ENCODE measurements at places on chromosomes 3 and 15.

DNA sequence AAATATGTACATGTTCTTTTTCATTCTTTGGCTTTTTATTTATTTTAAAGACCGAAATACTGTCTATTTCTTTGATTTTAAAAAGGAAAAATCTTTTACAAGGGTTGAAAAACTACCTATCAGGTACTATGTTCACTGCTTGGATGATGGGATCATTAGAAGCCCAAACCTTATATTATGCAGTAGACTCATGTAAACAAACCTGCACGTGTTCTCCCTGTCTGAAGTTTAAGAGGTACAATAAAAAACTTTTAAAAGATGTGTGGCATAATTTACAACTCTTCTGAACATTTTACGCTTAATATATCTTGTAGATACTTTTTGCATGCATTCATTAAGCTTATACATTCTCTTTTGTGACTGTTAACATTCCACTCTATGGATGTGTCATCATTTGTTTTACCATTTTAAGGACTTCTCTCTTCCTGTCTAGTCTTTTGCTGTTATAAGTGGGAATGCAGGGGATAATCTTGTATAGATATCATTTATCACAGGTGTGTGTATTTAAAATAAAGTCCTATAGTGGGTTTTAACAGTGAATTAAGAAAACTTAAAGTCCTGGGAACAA, 6.2 kb downstream of the MGA start:
- DNase-seq = no peak

DNA sequence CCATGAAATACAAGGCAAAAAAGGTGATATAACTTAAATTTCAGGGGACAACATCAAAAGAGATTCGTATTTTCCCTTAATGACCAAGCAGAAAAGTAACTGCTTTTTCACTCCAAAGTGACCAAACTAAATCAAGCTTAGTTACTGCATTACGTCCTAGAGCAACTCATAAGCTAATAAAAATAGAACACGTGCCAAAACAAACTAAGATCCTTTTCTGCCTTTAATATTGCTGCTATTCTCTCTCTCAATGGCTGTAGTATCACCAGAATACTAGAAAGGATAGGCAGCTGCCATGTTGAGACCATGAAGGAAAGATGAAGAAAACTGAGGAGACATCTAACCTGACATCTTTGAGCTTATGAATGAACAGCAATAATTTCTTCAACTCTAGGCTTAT, 43.3 kb downstream of the UBXN7 start:
- no peak for DNase-seq

DNA sequence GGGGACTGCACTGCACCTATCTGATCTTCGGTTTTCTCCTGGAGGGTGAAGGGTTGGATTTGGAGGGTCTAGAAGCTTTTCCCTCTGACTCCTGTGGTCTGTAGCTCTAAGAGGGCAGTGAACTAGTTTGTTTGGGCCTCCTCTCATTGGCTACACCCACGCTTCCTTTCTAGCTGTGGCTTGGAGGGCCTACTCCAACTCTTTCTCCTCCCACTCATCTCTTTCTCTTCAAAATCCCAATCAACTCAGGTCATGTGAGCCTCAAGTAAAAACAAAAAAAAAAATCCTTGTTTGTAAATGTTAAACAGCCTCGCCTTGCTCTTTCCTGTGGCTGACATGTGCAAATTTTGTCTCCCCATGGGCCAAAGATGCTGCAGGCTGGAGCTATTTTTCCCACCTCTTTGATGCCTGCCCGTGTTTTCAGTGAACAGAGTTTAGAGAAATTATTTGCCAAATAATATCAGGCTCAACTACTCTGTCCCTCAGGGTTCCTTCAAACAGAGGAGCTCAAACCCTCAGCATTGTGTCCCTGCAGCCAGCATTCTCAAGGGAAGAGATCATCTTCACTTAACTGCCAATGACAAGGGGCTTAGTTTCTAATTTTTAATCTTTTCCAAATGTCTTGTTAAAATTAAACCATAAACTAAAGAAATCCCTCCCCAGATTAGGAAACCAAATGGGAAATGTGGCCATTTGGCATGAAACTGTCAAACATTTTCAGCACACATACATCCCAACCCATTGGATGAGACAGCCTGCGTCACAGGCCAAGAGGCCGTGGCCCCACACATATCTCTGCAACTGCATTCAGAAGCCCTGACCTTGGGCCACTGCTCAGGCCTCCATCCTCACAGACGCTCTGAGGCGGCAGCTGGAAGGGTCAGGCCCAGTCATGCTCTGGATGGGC, 114.8 kb upstream of the THBS1 start:
- no peak for DNase-seq

DNA sequence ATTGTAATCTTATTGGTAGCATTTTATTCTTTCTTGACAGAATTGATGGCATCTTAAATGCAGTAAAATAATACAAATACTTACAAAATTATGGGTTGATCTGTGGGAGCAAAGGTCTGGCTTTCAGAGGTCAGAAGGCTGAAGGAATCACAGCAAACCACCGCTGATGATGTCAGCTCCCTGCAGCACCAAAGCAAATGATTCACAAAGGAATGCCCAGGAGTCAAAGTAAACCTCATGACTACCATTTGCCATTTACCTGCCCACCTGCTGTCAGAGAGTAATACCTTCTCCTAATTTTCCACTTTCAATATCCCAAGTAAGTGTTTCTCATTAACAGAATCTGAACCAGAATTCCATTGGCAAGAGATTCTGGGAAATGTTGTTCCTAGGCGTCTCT, 46.1 kb downstream of the CPA3 start:
- DNase-seq = no peak

DNA sequence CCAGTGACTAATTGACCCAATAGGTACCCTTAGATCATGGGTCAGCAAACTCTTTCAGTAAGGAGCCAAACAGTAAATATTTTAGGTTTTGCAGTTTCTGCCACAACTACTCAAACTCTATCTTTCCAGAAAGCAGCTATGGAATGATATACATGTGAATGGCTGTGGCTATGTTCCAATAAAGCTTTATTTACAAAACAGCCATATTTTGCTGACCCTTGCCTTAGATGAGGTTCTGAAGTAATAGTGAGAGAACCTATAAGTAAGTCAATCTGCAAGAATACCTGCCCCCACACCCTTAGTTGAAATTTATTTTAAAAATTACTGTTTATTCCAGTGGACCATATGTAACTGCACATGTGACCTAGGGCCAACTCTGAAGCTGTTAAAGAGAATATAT, 134.0 kb downstream of the CMSS1 start:
- no peak for DNase-seq

- no peak for DNase-seq
Observed at GRCh38 chr3:6249679-6250078, 611.2 kb upstream of the GRM7 start.

- no peak for DNase-seq
Observed at GRCh38 chr3:111547631-111548030, 5.6 kb downstream of the CD96 start.

GRCh38 chr15:42090370-42090769, 4.0 kb downstream of the PLA2G4D start:
- no peak for DNase-seq

GRCh38 chr15:31374489-31374888, 47.9 kb downstream of the KLF13 start:
- no peak for DNase-seq

- DNase-seq = no peak
Observed at GRCh38 chr3:15241341-15241740, 35.3 kb downstream of the CAPN7 start.

DNA sequence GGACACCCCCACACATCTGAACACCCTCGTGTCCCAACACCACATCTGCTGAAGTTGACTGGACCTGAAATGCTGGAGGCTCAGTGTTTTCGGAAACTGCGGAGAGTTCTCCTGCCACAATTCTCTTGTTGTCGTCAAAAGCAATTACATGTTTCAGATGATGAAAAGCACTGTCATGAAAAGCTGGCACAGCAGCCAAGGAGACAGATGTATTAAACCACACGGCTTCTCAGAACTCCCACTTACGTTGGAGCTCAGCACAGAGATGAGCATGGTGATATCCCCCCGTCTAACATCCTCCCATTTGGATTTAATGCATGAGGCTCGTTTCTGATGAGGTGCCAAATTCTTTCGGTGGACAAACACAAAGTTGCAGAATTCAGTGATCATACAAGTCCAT, 180.1 kb downstream of the RORA start:
- no peak for DNase-seq

- DNase-seq = no peak
Observed at GRCh38 chr3:10234526-10235230, 13.6 kb upstream of the TATDN2 start.

DNA sequence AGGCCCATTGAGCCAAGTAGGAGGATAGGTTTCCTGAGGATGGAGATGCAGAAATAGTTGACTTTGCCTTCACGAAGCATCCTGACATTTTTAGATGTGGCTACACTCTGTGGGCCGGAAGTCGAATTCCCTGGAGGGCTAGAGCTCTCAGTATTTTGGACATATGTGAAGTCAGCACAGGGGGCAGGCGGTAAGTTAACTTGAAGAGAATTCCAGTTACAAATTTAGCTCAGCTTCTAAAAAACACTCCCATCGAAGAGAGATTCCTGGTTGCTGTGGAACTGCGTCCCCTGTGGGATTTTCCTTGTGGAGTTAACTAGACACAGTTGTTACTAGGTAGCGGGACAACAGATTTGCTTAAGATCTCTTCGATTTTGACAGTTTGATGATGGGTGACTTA, 161.9 kb upstream of the RGMA start:
- DNase-seq = no peak

- DNase-seq = peak; percentile 14
Observed at GRCh38 chr3:54372232-54372631, 249.9 kb downstream of the CACNA2D3 start.

GRCh38 chr15:86121568-86122225, 42.0 kb downstream of the AGBL1 start:
- no peak for DNase-seq

DNA sequence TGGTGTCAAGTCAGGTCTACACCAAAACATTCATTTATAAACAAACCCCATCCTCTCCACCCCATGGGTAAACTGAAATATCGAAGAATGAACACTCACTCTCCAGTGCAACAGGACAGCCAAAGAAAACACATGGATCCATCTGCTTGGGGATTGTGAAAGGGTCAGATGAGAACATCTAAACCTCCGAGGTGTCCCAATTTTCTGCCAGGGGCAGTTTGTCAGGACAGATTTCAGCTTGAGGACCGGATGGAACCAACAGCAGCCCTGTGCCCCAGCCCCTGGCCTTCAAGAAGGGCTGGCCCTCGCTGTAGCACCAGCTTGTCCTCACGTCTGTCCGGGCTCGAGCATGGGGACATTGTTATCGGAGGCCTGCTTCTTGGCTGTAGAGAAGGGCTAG, 45.5 kb downstream of the PCSK6 start:
- no peak for DNase-seq

DNA sequence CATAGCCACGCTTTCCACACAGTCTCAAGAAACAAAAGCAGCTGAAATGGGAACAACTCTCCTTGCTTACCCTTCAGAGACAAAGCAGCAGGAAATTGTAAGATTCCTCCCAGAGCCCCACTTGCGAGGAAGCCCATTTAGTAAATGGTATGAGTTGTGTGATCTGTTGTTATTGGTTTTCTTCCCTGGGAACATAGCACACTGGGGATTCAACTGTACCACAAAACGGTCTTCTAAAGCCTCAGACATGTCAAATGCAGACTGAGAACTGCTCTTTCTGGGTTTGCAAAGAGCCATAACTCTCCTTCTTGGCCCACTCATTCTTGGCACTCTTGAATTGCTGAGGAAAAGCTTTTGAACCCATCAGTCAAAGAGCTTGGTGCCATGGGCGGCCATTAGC, 101.0 kb upstream of the COL8A1 start:
- no peak for DNase-seq

DNA sequence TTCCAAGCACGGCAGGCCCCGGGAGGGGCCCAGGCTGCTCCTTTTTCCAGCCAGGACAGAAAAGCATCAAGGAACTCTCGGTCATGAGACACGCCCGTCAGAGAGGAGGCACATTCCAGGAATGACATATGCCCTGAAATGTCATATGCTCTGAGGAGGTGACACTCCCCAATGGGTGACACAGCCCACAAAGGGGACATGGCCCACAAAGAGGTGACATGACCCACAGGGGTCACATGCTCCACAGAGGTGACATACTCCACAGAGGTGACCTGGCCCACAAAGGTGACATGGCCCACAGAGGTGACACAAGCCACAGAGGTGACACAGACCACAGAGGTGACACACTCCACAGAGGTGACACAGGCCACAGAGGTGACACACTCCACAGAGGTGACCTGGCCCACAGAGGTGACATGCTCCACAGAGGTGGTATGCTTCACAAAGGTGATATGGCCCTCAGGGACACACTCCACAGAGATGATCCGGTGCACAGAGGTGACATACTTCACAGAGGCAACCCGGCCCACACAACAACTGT, 79.2 kb downstream of the ABHD5 start:
- no peak for DNase-seq

DNA sequence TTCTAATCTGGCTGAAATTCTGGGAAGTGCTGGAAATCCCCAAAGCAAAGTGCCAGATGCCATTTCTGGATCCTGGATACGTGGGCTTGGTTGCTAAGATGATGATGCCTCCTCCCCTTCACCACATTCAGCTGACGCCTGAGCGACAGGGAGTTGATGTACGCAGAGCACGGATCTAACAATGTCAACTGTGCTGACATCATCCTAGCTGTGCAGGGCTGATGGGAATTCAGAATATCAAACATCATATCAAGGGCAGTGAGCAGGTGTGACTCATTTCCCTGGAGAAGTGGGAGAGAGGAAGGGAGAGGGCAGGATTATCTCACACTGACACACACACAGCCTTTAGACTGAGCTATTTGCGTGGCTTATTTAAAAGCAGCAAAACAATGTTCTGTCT, 92.6 kb upstream of the ZBTB20 start:
- DNase-seq = peak; percentile 48

- no peak for DNase-seq
Observed at GRCh38 chr3:29914861-29915524, 634.1 kb downstream of the RBMS3 start.

GRCh38 chr3:75136100-75136897, 521.8 kb upstream of the CNTN3 start:
- DNase-seq = no peak

DNA sequence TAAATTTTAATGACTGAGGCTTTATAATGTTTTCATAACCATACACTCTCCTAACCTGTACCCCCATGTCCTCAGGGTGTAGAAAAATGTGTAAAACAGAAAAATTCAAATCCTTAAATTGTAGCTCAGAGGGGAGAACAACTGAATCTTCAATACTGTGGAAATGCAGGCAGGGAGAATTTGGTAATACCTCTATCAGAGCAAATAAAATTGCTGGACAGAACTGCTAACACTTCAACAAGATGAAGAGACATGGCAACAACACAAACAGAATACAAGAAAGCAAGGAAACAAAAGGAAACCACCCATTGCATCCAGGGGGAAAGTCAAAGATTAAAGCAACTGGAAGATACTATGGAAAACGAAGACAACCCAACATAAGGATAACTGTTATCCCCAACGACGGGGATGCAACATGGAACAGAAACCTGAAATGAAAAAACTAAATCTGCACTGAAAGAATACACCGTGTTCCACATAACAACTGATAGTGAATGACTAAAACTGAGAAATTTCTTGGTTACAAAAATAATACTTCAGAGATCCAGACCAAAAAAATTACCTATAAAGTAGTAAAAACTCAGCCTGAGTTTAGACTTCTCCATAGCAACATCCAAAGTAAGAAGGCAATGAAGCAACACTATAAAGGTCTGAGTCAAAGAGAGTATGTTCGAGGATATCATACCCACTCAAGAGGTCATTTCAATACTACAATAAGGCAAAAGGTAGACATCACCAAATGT, 48.5 kb downstream of the HACD2 start:
- no peak for DNase-seq

GRCh38 chr15:37095770-37096557, 4.4 kb downstream of the MEIS2 start:
- DNase-seq = no peak
